Fibroblast of gingiva (primary cell): ENCODE measurements at places on chromosomes 3 and 15.

- no peak for DNase-seq
Measured at GRCh38 chr3:16928386-16929132, 43.8 kb downstream of the PLCL2 start.

DNA sequence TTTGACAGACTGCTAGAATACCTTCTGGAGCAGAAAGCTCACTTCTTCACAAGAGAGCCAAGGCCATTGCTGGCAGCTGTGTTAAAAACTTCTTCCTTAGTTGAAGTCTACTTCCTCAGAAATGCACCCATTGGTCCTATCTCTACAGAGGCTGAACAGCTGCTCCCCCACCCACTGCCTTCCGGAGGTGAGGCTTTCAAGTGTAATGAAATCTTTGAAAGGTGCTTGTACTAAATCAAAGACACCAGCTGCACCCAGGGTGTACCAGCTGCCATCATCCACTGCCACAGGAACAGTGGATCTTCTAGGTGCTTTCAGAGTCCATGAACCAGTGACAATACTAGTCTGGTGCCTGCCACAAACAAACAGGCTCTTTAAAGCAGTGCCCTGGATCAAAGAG, 26.4 kb upstream of the HERC1 start:
- no peak for DNase-seq

DNA sequence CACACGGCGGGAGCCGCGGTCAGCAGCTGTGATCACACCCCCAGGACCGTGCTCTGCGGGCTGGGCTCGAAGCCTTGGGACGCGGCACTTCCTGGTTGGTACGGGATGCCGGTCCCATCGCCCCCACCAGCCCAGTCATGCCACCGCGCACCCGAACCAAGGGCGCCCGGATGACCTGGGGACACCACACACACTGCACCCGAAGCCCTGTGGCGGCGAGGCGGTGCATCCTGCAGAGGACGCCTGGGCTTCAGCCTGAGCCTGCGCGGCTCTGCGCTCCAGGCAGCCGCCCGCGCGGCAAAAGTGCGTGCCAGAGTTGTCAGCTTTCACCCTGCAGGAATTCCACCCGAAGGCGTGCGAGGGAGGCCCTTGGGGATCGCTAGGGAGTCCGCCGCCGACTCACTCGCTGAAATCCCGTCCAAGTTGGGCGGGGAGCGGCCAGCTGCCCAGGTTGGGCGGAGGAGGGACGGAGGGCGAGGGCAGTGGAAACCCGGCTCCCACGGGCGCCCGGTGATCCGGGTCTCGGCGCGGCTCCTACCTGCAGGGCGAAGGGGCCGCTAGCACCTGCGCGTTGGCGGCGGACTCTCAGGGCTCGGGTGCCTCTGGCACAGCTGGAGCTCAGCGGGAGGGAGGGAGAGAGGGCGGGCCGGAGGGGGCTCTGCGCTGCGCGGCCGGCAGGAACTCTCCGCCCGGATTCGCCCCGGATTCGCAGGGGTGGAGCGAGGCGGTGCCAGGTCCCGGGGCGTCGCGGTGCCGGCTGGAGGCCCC, at the start of gene PLD1:
PLD1 (minus strand) TSS at position 623 of the 768 bp plus-strand sequence. CDS start 72,432 bp downstream, outside the sequence.
- peak; percentile 96 for DNase-seq

DNA sequence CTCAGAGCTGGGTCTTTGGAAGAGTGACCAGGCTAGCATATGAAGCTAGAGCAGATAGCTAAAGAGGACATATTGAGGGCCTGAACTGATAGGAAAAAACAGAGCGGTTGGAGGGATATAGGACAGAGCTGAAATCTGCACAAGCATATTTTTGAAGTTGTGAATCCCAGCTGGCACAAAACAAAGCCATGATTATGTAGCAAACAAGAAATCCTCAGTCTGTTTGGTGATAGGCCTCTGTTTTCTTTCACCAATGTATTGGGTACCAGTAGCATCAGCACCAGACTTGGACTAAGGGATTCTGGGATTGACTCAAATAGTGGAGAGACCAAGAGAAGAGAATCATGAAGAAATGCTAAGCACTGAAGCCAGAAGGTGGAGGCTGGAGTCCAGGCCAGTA, 151.0 kb downstream of the FAM43A start:
- no peak for DNase-seq

DNA sequence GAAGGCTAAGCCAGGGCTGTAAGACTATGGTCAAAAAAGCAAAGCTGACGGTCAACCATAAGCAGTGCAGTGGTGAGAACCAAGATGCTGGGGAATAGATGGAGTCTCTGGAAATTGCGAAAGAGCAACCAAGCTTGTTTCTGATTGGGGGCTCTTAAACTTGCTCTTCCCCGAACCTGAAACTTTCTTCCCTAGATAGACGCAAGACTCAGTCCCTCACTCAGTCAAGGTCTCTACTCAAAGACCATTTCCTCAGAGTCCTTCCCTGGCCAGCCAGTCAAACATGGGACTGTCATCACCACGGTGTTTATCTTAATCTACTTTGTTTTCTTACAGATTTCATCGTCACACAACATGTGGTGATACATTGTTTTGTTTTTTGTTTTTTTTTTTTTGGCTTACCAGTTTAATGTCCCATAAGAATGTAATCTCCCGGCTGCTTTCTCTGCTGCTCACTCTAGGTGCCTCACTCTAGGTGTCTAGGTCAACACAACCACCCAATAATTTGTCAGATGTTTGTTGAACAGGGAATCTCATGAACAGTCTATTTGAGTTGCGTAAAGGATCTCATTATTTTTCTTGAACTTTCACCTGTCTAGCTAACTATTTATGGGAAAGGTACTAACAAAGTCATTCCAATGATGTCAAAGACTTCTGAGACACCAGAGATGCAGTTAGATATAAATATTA, 495.4 kb downstream of the FOXP1 start:
- no peak for DNase-seq

GRCh38 chr3:112092496-112093179, 6.4 kb downstream of the C3orf52 start:
- peak; percentile 15 for DNase-seq
